ENCODE measurements at places on chromosomes 16 and 17.

DNA sequence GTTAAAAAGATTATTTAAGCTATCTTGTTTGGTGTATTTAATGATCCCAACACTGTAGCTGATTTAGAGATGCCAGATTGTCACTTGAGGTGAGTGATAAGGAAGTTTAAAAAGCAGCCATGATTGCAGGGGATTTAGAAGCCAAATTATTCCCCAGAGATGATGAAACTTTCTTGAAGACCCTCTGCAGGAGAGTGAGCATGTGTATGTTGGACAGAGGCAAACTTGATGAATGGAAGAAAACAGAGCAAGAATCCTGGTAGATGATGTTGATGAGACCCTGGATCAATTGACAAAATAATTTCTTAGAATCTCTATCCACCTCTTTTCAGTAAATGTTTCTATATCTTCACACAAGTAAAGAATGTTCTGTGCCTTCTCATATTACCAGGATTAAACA is 14.4 kb upstream of the ADAMTS18 start:
- no peak for DNase-seq

- peak; percentile 52 for DNase-seq
Observed at GRCh38 chr17:66627985-66628384, 206.9 kb upstream of the CACNG5 start.

GRCh38 chr17:47981462-47981861 is 10.5 kb downstream of the CDK5RAP3 start:
- no peak for DNase-seq

GRCh38 chr17:57902117-57902799 is 52.4 kb upstream of the MRPS23 start:
- DNase-seq = no peak

DNA sequence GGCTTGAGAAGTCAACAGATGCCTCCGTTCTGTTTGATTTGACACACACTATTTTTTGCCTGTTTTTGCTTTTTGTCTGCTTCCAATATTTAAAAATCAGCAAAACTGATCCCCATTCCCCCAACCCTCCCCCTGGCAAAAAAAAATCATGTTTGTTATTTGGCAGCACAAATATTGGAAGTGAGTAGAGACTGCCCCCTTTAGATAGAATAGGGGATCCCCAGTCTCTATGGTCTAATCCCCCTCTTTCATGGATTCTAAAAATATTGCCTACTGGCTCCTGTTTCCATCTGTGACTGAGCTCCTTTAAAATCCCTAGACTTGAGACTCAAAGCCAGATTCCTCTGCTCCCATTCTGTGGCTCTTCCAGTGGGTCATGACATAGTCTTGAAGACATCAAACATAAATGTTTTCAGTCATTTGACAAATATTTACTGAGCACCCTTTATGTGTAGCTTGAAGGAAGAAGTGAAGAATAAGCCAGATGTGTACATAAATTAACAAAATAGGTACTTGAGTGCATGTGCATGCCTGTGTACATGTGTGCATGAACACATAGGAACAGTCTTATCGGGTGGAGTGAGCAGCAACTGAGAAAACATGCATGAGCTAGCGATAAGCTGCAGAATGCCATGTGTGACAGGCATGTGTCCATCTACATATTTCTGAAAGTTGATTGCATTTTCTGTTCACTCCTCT is 101.2 kb downstream of the SALL1 start:
- DNase-seq = no peak

DNA sequence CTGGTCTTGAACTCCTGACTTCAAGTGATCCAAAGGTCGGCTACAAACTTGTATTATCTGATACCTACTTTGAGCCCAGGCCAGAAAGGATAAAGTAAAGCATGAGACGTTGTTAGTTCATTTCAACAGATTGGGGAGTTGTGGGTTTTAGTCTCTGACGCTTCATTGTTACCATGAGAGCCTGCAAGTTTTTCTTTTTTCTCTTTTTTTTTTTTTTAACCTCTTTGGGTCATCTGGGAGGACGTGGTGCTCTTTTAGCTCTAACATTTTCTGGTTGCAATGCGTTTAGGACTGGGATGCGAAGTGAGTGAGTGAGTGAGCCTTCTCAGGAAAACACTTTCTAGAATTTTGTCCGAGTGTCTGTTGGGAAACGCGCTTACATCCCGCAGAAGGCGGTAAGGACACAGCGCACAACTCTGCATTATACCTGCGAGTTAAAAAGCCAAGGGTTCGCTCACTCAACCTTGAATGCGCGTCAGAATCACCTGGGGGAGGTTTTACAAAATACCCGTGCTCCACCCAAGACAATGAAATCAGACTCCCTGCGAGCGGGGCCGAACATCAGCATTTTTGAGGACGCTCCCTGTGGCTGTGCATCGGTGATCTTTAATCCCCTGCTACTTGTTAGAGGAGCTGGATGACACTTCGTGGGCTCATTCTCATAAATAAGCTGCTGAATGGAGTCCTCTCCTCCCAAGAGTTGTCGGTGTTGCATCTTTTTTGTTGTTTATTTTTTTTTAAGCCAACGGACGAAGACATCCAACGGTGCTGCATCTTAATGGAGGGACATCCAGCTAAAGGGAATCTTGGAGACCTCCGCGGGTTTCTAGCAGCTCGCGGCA is 629 bp upstream of the RNF135 start:
- DNase-seq = peak; percentile 58

- no peak for DNase-seq
Observed at GRCh38 chr16:2597560-2597902, 59.7 kb downstream of the PDPK1 start.

GRCh38 chr16:2022723-2023091 is 3.1 kb downstream of the NPW start:
- peak; percentile 41 for DNase-seq

- no peak for DNase-seq
Observed at GRCh38 chr16:63415014-63415413, 1378.8 kb upstream of the CDH8 start.

GRCh38 chr16:2710711-2711231 is 9.3 kb downstream of the PRSS27 start:
- no peak for DNase-seq

DNA sequence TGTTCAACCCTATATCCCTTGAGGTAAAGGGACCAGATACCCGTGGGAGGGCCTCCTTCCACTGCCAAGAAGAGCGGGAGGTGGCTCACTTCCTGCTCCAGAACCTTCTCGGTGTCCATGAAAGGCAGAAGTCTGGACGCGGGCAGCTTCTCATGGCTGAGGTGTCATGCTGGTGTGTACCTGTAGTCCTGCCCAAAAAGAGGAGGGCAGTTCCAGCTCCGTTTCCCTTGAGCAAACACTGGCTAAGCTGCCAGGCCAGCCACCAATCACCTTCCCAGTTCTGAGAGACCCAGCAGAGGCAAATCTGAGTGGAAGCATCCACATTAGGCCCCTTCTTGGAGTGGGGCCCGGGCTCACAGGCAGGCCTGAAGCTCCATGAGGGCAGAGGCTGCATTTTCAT is 5.6 kb downstream of the TMEM11 start:
- DNase-seq = no peak

Data from fibroblast of mammary gland (primary cell).